HT1080 (cell line): ENCODE measurements at places on chromosomes 1 and 21. TPM values are rescaled to one million over a fixed set of nuclear protein-coding genes. Genes with fewer than 3 reads are reported as not detected.
A peak's percentile ranks its signal among the peaks of the same experiment; 100 is the strongest.

Gene SPRR2G
- not detected in 2 replicates for total RNA-seq

Gene DMRTA2
- not detected in 2 replicates for total RNA-seq

GRCh38 chr1:213268221-213268620 is 217.2 kb downstream of the RPS6KC1 start:
- DNase-seq: peak; percentile 57

DNA sequence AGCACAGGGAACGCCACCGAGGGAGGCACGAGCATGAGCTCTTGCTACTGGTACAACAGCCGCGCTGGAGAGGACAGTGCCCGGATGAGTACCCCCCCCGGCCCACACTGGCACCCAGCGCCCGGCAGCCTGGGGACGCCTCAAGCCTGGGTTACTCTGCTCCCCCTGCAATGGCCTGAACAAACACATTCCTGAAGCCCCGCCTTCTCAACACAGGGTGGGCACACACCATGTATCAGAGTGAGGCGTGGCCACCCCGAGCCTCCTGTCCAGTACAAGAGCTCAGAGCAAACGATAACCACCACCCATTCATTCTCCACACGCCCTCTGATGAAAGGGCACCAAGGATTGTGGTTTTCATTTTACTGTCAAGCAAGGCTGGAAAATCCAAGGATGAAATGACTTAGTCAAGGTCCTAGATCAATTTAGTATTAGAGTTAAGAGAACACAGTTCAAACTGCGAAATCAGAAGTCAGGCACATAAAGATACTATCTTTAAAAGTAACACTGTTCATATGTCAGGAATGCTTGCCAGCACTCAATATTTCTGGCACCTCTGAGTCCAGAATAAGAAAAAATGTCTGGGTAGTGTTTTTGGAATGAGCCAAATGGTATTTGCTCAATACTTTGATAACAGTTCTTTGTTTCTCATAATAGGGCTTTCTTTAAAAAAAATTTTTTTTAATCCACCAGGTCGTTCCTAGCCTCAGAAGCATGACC is 22.0 kb downstream of the UBE2G2 start:
- no peak for DNase-seq

DNA sequence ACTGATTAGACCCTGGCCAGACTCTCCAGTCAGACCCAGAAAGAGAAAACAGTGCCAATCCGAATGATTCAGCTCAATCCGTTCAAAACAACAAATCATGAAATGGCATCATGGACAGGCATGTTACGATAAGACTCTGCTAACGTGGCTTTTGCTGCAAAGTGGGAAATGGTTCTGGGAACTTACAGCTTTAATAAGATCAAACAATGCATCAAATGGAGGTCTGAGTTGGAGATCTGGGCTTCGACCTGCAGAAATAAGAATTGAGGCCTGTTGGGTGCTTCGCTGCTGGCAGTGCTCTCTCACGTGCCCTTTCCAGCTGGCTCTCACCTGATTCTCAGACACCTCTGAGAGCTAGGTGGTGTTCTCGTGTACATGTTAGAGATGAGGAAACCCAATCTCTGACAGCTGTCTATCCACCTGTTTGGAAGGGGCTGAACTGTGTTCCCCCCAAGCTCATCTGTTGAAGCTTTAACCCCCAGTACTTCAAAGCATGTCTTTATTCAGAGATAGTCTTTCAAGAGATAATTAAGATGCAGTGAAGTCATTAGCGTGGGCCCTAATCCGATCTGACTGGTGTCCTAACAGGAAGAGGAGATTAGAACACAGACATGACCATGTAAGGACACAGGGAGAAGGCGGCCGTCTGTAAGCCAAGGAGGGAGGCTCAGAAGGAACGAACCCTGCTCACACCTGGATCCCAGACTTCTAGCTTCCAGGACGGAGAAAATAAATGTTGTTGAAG is 45.5 kb upstream of the ETS2 start:
- DNase-seq: no peak

DNA sequence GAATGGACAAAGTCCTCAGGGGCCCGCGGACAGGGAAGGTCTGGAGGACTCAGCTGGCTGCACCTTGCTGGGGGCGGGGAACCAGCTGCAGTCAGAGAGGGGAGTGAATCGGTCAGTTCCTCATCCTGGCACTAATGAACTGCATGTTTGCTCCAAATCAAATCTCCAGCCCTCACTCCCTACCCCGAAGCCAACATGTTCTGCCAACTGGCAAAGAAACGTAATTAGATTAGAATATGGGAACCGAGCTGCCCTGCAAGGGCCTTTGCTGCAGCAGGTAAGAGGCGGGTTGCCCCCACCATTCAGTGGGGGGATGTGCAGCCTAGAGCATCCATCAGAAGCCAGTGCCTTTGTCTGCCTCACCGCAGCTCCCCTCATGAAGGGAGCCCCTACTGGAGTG is 121.1 kb downstream of the AJAP1 start:
- no peak for DNase-seq

- no peak for DNase-seq
Measured at GRCh38 chr1:84758968-84759491, 68.8 kb upstream of the SSX2IP start.

- DNase-seq: no peak
Measured at GRCh38 chr1:8570465-8570864, 247.0 kb downstream of the RERE start.

DNA sequence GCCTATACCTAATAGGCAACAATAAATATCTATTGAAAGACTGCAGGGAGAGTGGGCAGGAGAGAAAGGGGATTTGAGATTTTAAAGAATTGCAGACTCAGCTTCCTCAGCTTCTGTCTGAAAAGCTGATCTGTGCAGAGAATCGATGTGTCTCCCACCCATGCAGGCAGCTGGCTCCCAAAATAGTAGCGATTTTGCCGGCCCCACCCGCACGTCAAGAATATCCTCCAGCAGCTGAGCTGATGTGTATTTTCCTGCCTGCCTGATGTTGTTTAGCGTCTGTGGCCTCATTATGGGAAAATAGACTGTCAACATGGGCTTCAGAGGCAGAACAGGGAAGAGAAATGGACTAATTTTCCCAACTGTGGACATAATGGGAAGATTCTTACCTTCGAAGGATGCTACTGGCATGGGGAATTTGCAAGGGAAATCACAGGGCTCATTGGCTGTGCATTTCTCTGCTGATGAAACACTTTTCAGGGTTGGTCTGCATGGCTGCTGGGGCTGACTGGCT is 699.8 kb downstream of the PTPRU start:
- no peak for DNase-seq

DNA sequence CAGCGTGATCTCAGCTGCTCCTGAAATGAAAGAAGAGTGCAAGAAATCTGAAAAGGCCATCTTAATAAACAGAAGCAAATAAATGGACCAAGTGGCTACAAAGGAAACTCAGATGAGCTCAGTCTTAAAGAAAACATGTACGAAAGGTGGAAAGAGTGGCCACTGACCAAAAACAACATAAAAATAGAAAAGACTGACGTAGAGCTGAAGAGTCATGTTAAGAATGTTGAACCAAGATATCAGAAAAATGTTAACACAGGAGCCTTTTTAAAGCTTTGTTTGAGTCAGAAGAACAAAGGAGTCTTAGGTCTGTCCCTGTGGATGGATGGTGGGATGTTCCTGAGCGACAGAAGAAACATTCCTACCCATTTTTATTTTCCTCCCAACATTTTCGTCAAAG is 30.8 kb upstream of the ZNF648 start:
- no peak for DNase-seq
